Muscle of back (tissue), 13 donors: ENCODE measurements at places on chromosomes 6 and 20.

GRCh38 chr20:62381842-62382241, 5.1 kb upstream of the RPS21 start:
- DNase-seq = no peak

- DNase-seq = no peak
Measured at GRCh38 chr6:109580519-109580918, 97.5 kb upstream of the ZBTB24 start.

DNA sequence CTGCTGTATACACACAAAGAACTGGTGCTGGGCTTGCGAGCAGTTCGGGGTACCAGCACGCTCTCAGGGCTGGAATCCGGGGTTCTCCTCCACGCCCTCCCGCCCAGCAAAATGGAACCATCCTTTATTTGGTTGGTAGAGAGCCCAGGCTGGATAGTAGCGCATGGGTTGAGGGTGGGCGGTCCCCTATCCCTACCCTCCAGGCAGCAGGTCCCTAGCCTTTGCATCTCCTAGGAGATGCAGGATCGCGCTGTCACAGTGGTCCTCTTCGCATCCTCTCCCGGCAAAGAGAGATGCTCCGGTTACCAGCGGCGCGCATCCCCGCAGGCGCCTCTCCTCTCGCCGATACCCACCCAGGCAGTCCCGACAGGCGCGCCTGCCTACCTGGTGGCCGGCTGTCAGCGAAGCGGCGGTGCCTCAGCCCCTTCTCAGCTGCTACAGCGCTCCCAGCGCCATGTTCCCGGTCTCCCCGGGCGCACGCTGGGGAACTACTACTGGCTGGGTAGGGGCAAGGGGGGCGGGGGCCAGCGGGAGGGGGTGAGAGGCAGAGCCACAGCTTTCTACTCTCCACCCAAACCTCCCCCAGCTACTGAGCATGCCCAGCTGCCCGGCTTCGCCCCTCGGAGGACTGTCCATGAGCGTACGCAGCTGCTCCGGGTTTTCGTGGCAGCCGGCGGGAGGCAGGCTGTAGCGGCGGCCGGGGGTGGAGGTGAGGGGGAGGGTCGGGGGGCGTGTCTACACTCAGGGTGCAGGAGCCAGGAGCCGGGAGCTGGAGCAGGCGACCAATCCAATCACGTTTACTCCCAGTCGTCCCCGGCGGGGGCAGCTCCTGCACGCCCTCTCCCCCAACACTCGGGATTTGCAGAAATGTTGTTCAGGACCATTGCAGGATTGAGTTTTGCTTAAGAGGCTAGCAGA, at the start of gene PAK5:
TSS of gene PAK5 (minus strand) at position 699 of the 918 bp plus-strand sequence. CDS start 194,748 bp downstream, outside the sequence.
- peak; percentile 66 for DNase-seq

GRCh38 chr20:24004471-24004870, 15.9 kb upstream of the GGTLC1 start:
- DNase-seq = no peak

DNA sequence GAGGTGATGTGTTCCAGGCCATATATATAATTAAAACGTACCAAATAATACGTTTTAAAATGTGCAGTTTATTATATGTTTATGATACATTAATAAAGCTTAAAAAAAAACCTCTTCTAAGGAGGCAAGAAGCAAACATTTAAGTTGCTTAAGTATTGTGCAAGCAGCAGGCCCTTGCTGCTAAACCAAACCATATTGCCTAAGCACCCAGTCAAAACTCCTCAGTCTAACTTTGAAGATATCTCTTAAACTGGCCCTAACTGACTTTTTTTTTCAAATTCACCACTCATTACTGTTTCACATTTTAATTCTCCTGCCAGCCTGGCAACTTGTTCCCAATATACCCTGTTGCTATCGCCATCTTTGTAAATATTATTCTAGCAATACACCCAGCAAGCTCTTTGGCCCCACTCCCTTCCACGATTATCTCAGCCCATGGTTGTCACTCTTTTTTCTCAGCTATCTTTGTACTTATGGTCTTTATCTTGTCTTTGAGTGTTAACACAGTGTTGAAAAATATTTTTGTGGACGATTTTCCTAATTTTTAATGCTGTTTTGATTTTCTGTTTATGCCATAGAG, 60.9 kb downstream of the C6orf58 start:
- no peak for DNase-seq

DNA sequence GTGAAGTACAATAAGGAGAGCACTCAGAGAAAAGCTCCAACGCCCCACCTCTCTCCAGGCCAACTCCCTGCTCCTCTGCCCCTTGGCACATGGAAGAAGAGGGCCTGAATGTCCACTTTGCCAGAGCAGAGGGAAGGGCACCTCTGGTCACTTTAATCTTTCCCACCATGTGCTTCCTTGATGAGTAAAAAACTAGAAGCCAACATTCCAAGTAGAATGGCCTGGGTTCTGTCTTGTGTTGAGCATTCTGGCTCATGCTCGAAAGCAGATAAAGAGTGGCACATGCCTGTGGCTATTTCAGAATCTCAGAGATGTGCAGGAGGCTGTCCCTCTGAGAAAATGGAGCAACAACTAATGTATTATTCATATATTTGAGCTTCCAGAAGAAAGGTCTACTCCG, 177.4 kb upstream of the PLN start:
- DNase-seq = no peak

GRCh38 chr20:1304710-1305515, 24.0 kb downstream of the SDCBP2 start:
- no peak for DNase-seq

DNA sequence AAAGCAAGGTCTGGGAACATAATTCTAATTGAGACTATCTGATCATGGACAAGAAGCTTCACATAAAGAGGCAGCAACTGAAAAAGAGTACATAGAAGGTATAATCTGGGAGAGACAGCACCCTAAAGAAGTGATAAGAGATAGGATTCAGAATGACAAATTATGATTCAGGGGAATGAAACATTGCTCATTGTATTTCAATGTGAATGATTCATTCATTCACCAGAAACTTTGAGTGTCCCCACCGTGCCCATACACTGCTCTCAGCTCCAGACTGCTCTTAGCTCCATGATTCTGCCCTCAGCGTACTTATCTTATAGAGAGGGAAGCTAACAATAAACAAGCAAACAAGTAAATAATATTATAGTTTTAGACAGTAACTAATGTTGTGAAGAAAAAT, 329.3 kb upstream of the IRAK1BP1 start:
- no peak for DNase-seq

DNA sequence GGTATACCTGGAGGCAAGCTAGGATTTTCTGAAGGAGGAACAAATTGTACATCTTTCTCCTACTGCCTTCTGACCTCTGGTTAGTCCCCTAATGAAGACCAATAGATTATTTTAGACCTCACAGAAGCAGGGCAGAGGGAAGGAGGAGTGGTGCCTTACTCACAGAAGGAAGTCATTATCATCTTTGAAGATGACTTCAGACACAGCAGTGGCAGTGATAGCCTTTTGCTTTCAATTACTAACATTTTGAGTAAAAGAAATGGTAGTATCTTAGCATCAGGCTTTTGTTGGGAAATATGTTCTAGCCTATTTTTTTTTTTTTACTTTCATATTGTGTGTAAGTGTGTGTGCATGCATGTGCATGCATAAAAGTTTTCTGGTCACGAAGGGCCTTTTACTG, 164.2 kb upstream of the PLN start:
- no peak for DNase-seq

- DNase-seq = no peak
Measured at GRCh38 chr6:136990754-136991153, 54.0 kb downstream of the IL20RA start.

DNA sequence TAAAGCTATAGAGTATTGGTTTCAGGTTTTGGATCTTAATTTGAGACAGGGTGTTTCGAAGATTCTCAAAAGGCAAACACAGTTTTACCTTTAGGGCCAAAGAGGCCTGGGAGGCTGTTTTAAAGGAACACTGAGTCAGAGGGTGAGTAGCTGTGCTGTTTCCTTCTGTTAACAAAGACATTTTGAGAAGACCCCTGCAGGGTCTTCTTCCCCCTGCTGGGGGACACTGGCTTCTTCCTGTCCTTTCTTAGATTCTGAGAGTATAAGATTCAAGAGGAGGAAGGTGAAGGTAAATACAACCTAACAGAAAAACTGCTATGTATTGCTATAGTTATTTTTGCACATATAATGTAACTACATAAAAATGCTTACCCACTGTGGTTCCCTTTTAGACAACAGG, 19.0 kb downstream of the HS3ST5 start:
- no peak for DNase-seq

DNA sequence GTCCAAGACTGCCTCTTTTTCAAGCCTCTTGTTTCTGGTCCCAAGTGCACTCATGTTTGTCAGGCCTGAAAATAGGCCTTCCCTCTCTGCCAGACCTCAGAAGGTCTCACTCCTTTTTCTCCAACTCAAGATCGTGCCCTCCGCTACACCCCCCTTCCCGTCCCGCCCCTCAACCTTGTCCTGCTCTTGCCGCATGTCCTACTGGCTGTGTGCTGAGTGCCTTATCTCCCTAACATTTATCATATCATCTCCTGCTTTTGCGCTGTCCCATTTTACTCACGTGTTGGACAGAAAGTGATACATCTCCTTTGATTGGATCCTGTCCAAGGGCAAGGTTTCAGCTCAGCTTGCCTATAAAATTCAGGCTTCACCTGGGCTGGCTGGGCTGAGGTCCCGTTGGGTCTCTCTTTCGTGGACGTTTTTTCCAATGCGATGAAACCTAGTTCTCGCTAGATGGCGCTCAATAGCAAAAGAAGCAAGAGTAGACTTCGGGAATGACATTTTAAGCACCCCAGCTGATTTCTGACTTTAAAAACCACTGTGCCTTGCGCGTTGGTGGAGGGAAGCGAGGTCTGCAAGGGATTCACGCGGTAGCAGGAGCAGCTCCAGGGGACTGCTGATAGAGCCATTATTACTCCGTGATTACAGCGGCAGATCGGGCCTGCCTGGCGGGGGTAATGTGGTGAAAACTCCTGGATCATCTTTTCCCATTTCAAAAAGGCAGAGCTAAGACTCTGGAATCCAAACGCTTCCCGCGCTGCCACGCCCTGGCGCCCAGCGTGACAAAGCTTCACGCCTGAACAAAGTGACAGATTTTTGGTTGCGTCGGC, 137.6 kb downstream of the IMPG1 start:
- peak; percentile 90 for DNase-seq

DNA sequence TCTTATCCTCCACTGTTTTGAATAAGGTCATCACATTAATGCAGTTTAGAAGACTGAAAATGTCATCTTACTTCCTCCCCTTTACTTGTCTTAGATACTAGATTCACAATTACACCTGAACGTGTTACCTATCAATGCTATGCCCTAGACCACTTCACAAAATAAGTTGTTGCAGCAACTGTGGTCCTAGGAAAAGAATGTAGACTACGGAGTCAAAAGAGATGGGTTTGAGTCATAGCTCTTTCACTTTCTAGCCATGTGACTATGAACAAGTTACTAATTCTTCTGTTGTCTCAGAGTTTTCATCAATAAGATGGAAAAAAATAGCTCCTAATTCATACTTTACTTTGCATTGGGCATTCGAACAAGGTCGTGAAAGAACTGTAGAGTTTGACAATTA, 164.3 kb upstream of the PREP start:
- no peak for DNase-seq

GRCh38 chr6:54957698-54958097, 111.1 kb downstream of the FAM83B start:
- no peak for DNase-seq
